Activated naive CD8-positive, alpha-beta T cell treated with anti-CD3 and anti-CD28 coated beads for 36 hours (primary cell): ENCODE measurements at places on chromosomes 2 and 18. TPM values are rescaled to one million over a fixed set of nuclear protein-coding genes. Genes with fewer than 3 reads are reported as not detected.

Gene GLI2
- total RNA-seq: not detected

Gene GYPC
- total RNA-seq: 179 TPM

Gene TRIM43
- not detected for total RNA-seq

Gene EDAR
- 0.21 TPM for total RNA-seq

Gene RGPD4
- total RNA-seq: 0.87 TPM

Gene ZNF385B
- not detected for total RNA-seq

Gene B3GNT7
- 0.25 TPM for total RNA-seq

Gene ALLC
- total RNA-seq: not detected

Gene RGPD8
- total RNA-seq: 14.3 TPM

Gene IL1RL1
- 0.10 TPM for total RNA-seq

Gene NT5C1B
- not detected for total RNA-seq

Gene FOSL2
- 39.4 TPM for total RNA-seq

Gene ERBB4
- total RNA-seq: not detected

Gene ABCG8
- total RNA-seq: not detected

Gene FTCDNL1
- 3.2 TPM for total RNA-seq

Gene RAPH1
- total RNA-seq: 2.3 TPM

Gene TUBA3D
- total RNA-seq: not detected

Gene PLEK
- total RNA-seq: 2.3 TPM

Gene COL3A1
- not detected for total RNA-seq

Gene ANTXR1
- 1.1 TPM for total RNA-seq
